Myocyte (in vitro differentiated cells): ENCODE measurements at places on chromosomes 7 and 10.
A peak's percentile ranks its signal among the peaks of the same experiment; 100 is the strongest.

DNA sequence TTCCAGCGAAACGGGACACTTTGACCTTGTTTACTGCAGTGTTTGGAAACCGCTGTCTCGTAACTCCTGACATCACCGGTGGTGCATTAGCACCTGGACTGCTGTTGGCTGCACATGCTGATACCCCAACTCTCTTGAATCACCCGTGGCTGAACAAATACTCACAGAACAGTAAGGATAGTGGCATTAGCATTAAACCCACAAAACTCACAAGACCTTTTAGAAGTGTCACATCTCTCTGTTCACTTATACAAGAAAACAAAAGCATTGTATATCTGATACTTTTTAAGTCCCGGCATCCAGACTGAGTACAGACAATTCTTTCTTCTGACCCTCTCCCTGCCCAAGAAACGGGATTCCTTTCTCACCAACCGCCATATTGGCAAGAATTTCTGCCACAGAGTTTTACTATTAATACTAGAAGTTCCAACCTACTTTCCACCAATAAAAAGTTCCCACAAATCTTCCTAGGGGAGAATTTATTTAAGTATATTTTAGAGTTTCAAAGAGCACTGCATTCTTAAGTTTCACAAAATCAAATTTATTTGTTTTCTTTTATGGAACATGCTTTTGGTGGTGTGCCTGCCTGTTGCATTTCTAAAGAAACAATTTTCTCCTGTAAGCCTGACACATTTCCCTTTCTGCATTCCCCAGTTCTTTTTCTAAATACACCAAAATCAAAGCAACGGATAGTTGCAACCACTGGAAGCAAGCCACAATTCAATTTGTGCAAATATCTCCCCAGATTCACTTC is 208.4 kb upstream of the KLF14 start:
- peak; percentile 74 for DNase-seq

- peak; percentile 94 for DNase-seq
Observed at GRCh38 chr7:6577369-6578113, at the start of gene ZDHHC4. Gene ZDHHC4 (plus strand): TSS chr7:6577454. CDS start chr7:6580562, 3,108 bp downstream.

GRCh38 chr7:155224116-155224811 is 73.4 kb upstream of the INSIG1 start:
- no peak for DNase-seq

DNA sequence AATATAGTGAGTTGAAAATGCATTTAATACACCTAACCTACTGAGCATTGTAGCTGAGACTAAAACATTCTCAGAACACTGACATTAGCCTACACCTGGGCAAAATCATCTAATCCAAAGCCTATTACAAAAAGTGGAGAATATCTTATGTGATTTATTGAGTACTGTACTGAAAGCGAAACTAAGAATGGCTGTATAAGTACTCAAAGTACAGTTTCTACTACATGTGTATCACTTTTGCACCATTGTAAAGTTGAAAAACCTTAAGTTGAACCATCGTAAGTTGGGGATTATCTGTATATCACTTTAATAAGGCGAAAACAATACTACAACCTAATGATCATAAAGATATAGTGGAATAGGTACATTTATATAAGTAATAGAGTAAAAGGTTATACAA is 45.4 kb upstream of the GRB10 start:
- DNase-seq = no peak

DNA sequence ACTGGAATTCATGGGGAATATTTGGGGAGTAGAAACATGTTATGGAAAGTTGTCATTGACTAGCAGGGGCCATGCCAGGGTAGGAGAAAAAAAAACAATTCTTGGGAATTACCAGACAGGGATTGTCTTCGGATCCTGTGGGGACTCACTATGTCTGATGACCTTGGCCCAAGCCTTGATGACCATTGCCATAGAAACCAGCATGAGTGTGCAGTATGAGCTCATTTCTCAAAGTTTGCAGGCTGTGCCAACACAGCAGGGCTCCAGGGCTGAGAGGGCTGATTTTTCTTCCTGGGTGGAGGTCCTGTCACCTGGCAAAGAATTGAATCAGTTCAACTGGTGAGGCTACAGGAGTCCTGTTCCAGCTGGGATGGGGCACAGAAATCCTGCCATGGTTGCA is 198.3 kb downstream of the ADRA2A start:
- DNase-seq = no peak

- DNase-seq = no peak
Observed at GRCh38 chr7:131011432-131011742, 277.4 kb upstream of the KLF14 start.
